ENCODE measurements at places on chromosomes 5 and 9.

DNA sequence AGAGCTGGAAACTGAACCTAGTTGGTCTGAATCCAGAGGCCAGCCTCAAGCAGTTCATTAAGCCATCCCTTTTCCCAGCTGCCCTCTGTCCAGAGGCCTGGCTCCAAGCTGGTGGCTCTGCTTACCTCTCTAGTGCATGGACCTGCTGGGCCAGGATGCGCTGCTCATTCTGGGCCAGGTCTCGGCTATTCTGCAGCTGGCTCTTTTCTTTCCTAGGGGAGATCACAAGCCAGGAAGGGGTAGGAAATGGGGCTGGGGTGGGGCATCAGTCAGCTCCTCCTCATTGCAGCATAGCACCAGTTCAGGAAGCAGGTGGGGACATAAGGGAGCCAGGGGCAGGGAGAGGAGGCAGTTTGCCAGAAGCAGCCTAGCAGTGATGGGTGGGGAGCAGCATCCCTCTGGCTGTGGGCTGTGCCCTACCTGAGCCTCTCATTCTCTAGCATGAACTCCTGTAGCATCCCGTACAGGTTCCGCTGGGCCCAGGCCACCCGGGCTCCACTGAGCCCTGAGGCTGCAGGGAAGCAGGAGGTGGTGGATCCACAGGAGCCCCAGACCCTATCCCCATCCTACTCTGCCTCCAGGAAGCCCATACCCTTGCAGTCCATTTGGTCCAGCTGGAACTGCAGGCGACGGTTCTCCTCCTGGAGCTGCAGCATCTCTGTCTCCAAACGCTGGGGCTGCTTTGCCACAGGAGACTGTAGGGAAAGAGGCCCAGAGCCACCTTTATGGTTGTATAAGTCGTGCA lies 5.2 kb downstream of the KIF12 start:
- no peak for DNase-seq

- DNase-seq: no peak
Observed at GRCh38 chr5:163190784-163191183, 246.6 kb upstream of the CCNG1 start.

GRCh38 chr9:37005517-37006140 lies 28.4 kb downstream of the PAX5 start:
- no peak for DNase-seq

GRCh38 chr5:6761333-6761732 lies 48.1 kb downstream of the TENT4A start:
- DNase-seq: no peak

DNA sequence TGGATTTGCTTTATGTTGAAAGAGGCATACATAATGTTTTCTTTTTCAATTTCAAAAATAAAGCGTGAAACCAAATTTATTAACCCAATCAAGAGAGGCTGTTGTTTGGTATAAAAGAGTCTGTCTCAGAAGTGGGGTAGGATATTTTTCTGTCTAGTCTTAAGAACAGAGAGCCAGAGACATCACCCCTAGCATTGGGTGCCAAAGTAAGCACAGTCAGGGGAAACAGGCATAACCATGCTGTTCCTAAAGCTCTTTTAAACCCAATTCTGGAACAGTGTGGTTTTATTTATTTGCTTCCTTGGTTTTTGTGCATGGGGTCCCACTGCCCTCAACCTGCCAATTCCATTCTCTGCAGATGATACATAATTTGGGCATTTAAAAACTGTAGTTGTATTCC lies 88.2 kb downstream of the UBE2R2 start:
- no peak for DNase-seq

GRCh38 chr5:141637767-141638419 lies 1.1 kb downstream of the RELL2 start:
- peak; percentile 43 for DNase-seq

- DNase-seq: peak; percentile 73
Observed at GRCh38 chr9:134371731-134372130, 45.5 kb downstream of the RXRA start.

DNA sequence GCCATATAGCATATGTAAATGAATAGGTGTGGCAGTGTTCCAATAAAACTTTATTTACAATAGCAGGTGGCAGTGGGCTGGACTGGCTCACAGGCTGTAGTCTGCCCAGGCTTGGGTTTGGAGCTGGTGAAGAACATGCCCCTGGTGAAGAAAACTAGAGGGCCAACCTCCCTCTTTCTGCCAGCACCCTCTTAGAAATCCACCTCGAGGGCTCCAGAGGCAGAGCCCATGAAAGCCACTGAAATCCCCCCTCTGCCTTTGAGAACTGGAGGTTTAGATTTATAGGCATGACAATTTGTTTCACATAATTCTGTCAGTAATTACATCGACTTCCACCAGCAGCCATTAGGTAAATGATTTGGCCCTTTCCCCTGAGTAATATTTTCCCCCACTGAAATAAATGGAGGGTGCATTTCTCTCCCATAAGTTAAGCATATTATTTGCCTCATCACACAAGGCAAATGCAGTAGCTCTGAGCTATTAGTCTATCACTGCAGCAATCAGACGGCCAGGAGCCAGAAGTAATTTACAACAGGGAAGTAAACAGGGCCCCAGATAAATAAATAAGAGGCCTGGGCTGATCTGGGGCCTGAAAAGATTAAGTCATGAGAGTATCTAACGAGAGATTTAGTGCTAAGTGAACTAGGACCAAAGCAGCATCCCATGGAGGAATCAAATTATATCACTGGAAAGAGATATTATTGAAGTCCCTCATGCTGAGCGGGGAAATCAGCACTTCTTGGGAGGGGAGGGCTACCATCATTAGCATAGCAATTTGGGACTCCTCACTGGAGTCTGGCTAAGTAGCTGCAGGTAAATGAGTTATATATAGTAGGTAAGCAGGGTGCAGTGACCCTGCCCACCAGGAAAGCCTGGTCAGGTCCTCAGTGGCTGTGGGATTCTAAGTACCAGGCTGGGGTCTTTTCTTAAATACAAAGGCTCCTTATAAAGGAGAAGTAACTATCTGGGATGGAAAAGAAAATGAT lies 123.9 kb downstream of the SLIT3 start:
- no peak for DNase-seq

DNA sequence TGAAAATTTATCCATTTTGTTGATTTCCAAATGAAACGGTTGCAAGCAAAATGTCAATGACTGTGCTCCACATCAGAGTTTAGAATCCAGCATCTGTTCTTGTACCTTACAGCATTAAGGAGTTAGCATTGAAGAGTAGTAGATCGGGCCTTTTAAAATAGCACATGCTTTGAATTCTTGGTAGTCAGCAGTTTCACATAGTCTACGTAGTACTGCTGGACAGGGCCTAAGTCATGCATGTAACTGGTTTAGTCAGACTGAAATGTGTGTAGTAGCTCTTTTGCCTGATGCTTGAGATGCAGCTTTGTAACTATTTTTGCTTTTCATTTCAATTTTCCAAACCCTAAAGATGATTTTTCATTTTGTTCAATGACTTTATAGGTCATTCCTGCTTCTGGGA lies 19.8 kb downstream of the LECT2 start:
- DNase-seq: no peak

DNA sequence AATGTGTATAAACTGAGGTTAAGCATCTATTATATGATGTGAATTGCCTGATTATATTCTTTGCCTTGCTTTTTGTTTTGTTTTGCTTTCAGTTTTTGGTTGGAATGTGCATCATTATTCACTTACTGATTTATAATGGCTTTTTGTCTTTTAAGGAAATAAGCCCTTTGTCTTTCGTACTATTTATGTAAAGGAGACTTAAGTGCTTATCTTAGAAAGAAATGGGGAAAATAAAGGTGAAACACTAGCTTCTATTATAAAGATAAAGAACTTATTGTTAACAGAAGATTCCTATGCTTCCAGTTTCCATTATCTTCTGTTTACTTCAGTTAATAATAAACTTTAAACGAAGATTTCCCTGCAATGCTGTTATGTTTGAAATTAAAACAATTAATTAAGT lies 23.3 kb downstream of the COX7C start:
- DNase-seq: peak; percentile 45

- no peak for DNase-seq
Observed at GRCh38 chr5:10989577-10990263, 228.7 kb upstream of the DAP start.

GRCh38 chr9:97299809-97300414 lies 7.5 kb upstream of the CCDC180 start:
- DNase-seq: no peak

DNA sequence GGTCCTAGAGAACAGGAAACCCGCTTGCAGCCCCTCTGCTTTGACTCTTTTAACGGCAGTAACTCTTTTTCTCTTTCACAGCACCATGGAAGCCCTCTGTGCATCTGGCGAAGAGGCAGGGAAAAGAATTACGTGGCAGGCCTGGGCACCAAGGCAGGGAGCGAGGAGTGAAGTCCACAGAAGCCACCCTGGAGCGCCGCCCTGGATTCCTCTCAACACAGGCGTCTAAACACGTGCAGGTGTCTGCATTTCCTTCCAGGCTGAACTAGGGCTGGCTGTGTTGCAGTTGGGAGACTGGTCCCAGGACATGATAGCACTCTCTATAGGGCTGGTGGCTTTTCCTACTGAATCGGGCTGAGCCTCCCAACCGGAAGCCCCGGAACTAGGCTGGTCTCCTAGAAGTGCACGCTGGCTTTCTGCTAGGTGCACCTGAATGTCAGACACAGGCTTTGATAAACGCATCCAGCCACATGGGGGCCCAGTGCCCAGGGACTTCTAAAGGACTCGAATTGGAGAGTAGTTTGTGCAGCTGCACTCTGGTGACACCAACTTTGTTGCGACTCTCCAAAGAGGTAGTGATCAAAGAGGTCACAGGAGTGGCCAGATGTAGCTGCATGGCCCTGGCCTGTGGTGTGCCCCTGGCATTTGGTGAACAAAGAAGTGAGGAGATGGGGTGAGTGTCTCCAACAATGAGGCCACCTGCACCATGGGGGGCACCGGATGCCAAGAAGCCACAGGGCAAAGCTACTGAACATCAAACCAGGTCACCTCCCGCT lies 54.5 kb downstream of the AK8 start:
- no peak for DNase-seq

GRCh38 chr9:105439428-105439827 lies 8.4 kb upstream of the FSD1L start:
- DNase-seq: no peak

- no peak for DNase-seq
Observed at GRCh38 chr5:142602720-142603245, 83.1 kb downstream of the FGF1 start.

DNA sequence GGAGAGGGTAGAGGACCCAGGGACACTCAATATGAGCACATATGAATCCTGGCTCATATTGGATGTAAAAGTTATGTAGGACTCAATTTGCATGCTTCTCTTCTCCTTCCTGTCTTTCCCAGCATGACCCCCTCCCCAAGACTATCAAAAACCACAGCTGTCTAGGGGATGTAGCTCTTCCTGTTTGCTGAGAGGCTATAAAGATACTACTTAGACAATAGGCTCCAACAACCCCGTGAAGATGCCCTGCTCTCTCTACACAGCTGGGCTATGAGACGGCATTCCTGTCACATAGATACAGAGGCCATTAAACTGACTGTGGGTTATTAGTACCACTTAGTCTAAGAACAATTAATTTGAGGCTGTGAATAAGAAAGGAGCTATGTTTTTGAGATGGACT lies 56.5 kb upstream of the PCSK1 start:
- DNase-seq: no peak

GRCh38 chr5:5490774-5491347 lies 68.4 kb downstream of the ICE1 start:
- no peak for DNase-seq

DNA sequence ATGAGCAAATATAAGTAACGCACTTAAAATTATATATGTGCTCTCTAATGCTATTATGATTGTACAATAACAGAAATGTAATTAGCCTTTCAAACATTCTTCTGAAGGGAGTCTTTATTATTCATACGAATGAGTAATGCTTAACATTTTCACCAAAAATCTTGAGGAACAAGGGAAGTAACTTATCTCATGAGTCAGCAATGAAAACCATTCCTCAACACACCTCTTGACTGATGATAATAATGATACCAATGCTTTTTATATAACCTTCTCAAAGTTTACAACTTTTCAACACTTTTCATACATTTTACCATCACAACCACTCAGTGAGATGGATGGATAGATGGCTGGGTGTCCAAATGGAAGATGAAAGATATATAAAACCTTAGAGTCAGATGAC lies 369.3 kb downstream of the BNC2 start:
- DNase-seq: no peak

GRCh38 chr9:18861609-18862544 lies 171.1 kb downstream of the SAXO1 start:
- DNase-seq: peak; percentile 8

- no peak for DNase-seq
Observed at GRCh38 chr5:69083412-69083811, 10.4 kb upstream of the SLC30A5 start.

DNA sequence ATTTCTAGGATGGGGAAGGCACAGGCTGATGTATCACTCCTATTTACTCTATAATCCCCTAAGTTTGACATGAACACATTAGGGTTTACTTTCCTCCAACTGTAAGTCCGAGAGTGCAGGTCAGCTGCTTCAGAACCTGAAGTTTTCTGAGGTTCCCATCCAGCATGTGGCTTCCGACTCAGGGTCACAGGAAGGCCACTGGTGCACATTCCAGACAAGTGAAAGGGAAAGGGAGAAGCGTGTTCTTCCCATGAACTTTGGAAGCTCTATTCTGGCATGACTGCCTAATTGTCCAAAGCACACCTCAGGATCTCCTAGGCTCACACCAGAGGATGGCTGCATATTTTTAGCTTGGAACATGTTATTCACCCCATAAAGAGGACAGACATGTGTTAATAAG lies 602.6 kb downstream of the SEMA5A start:
- DNase-seq: no peak
